ENCODE measurements at places on chromosomes 3 and 15. TPM values are rescaled to one million over a fixed set of nuclear protein-coding genes. Genes with fewer than 3 reads are reported as not detected.

GRCh38 chr3:2392981-2393380 is 294.3 kb downstream of the CNTN4 start:
- no peak for DNase-seq

DNA sequence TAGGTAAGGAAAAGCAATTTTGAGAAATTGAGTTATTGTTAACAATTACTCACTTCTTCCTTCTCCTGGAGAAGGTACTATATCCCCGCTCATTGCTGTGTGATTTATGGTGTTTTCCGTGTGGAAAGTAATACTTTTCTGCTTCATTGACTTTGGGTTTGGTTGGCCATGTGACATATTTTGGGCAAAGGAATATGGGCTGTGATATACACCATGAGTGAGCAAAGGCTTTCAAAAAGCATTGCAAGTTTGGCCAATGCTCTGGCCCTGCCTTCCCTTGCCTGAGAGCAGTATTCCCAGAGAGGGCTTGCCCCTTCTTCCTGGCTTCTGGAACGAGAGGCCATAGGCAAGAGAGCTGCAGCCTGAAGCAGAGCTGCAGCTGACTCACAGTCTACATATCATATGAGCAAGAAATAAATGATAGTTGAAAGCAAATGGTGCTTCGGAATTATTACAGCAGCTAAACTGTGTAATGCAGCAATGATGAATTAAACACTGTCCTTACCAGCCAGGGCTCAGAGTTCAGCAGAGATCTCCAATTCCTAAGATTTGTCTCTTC is 216.8 kb upstream of the CD96 start:
- DNase-seq = no peak

- DNase-seq = no peak
Measured at GRCh38 chr15:40501487-40501886, 30.7 kb downstream of the CHST14 start.

The MITF gene
- total RNA-seq = 1.9 TPM

The GPR62 gene
- 0.38 TPM for total RNA-seq

All from GM23338 (cell line).